ENCODE measurements at places on chromosomes 12 and 14. TPM values are rescaled to one million over a fixed set of nuclear protein-coding genes. Genes with fewer than 3 reads are reported as not detected.

The ADAMTS20 gene
- not detected for total RNA-seq

The MGP gene
- total RNA-seq = 251 TPM

The DNAI7 gene
- total RNA-seq = 0.53 TPM

The GPR84 gene
- total RNA-seq = 0.07 TPM

The LRRC10 gene
- not detected for total RNA-seq

The RNF41 gene
- 154 TPM for total RNA-seq

The GTF2H3 gene
- total RNA-seq = 29.8 TPM

The FAM90A1 gene
- 0.13 TPM for total RNA-seq

The RERGL gene
- total RNA-seq = not detected

The TMEM30B gene
- total RNA-seq = 0.86 TPM

The DRAM1 gene
- total RNA-seq = 32.7 TPM

The ADAM20 gene
- total RNA-seq = 2.4 TPM

Measured in smooth muscle cell of the pulmonary artery (primary cell).